Nephron progenitor cell (in vitro differentiated cells): ENCODE measurements at places on chromosomes 11 and 22.

GRCh38 chr11:72523991-72524390 is 89.7 kb upstream of the CLPB start:
- DNase-seq = no peak

DNA sequence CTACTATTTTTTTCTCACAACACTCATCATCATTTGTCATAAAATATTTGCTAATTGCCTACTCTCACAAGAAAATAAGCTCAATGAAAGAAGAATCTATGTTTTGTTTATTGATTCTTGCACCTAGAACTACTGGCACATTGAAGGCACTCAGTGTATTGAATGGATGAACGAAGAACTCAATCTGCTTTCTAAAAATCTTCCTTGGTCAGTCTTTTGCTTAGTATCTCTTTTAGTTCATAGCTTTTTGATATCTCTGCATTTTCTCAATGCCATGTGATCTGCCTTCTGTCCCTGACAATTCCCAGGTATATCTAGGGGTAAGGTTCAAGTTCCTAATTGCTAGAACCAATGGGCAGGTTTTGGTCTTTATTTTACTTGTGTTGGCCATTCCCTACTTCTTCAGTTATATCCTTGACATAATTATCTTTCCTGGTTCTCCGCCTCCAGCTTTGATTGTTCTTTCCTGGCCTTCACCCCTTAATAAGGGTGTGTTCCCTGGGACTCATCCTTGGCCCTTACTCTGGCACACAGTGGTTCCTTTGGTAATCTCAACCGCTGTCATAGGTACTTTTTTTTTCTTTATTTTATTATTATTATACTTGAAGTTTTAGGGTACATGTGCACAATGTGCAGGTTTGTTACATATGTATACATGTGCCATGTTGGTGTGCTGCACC is 96.4 kb downstream of the CCDC83 start:
- no peak for DNase-seq

DNA sequence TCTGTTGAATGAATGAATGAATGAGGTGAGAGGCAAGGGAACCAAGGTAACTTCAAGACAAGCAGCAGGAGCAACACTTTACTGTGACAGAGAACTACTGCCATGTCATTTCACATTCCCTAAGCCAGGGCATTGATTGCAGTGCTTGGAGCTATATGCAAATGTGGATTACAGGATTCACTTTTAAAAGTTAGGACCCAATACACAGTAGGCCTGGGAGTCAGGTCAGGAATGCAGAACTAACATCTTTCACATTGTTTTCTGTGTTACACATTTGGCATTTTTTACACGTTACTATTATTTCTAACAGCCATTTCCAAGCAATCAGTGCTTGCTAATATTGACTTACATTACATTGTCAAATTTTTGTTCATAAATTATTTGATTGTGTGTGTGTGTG is 26.2 kb upstream of the ME3 start:
- DNase-seq = no peak

GRCh38 chr11:117084992-117085391 is 13.2 kb downstream of the SIK3 start:
- no peak for DNase-seq

GRCh38 chr11:65102142-65103095 is 6.4 kb downstream of the VPS51 start:
- no peak for DNase-seq
